ENCODE measurements at places on chromosomes 6 and 20. TPM values are rescaled to one million over a fixed set of nuclear protein-coding genes. Genes with fewer than 3 reads are reported as not detected.

PDYN gene
- polyA plus RNA-seq: not detected

SCUBE3 gene
- 8.4 TPM for polyA plus RNA-seq

DNA sequence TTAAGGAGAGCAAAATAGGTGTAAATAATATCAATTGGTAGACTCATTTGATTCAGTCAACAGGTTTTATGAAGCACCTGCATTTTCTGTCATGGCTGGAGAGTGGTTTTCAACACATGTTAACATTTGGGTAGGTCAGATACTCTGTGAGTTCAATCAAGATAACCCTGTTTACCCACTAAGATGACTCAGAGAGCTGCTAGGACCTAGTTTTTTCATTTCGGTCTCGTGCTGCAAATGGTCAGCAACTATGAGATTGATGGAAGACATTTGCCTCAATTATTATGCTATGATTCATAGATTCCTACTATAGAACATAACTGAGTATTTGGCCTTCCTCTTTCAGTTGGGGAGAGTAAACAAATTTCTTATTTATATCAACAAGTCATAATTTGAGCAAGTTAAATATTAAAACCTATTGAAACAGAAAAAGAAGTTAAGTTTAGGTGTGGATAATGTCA is 391.4 kb upstream of the CITED2 start:
- DNase-seq: no peak

DNA sequence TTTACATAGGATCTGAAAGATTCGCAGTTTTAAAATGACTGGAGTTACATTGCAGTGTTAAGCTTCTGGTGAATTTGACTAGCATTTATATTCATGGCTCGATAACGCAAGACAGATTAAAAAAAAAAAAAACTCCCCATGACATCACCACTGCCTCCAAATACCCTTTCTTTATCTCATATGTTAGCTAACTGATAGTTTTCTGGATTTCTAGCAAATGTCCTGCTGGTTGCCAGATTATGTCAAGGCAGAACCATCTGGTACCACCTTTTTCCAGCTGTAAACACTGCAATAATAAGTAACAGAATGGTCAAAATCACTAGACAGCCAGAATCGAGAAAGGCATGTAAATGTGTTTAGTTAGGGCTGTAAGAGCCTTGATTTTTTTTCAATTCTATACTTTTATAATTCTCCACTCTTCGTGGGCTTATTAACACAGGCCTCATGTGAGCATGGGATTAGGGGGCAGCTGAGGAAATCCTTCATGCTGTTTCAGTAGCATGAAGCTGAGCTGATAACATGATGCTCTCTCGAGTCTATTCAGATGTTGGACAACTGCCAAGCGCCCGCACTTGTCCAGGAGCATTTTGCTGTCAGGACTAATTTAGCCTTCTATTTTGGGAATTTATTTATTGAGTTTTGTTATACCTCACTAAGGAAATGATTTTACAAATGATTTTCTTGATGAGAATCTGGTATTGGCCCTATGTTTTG is 166.0 kb upstream of the SCGN start:
- peak; percentile 17 for DNase-seq

DNA sequence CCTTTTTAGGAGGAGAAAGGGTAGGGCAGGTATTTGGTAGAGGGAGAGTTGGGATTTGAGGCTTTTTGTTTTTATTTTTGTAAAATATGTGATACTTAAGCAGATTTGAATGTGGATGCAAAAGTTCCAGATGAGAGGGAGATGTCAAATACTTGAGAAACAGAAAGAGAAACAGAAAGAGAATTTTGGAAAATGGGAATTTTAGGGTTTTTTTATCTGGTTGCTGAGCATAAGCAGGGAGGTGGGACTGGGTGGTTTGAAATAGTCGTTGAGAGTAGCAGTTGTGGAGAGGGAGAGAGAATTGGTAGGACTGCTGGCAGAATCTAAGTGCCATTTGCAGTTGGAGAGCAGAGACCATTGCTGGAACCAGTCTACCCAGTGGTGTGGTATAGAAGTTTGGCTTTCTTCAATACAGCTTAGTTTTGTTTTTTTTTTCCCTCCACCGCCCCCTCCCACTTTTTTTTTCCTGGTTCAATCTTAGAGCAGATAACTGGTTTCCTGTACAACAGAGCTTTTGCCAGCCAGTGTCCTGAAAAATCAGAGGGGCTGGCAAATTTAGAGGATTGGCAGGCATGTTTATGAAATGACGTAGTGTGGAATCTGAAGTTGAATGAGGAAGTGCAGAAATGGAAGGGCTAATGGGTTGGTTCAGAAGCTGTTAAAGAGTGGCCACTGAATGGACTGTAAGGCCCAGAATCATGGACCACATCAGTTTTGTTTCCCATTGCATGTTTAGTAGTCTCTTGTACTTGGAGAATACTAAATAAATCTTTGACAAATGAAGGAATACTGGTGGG is 68.7 kb downstream of the ATRN start:
- DNase-seq: no peak

DEFB132 gene
- polyA plus RNA-seq: 0.04 TPM

DNA sequence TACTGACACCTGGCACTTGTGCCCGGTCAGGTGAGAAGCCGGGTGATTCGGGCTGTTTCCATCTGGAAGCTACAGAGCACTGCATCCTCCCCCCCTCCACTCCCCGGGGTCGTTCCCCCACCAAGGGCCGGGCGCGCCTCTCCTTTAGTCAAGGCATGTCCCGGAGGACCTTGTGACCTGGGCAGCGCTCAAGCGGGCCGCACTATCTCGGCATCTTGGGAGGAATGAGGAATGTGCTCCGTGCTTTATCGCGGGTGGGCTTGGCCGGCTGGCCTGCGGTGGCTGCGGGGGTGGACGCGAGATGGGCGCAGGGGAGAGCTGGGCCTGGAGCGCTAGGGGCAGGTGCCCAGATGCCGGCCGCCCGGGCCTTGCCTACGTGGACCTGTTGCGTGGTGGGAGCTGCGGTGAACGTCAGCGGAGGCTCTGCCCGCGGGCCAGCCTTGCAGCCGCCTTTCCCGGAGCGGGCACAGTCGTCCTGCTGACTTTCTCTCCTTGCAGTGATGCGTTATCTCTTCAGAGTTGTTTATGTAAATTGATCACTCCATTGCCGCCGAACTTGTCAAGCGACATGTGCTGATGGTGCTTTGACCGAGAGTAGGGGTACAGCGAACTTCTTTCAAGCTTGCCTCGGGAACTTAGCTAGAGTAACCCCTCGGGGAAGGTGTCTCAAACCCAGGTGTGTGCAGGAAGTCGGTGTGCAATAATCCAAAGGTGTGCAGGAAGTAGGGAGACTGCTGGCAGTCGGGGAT is 1.1 kb downstream of the LRRC1 start:
- no peak for DNase-seq

GRCh38 chr6:167760979-167761793 is 65.5 kb upstream of the AFDN start:
- no peak for DNase-seq

DNA sequence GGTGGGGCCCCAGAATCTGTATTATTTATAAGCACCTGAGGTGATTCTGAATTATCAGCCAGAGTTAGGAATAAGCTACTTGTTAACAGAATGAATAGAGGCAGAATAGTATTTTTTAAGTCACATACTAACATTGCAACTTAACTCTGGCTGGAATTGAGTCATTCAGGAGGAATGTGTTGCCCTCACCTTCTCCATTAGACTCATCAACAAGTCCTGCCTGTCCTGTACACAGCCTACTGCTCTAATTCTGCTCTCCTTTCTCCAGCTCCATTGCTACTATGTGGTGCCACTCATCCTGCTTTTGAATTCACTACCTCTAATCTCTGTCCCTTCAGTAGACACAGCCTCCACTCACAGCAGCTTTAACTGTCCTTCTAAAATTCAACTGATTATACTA is 669.4 kb downstream of the DHX35 start:
- DNase-seq: no peak

GRCh38 chr6:127518191-127518709 is 885 bp downstream of the MTCL3 start:
- DNase-seq: no peak

DNA sequence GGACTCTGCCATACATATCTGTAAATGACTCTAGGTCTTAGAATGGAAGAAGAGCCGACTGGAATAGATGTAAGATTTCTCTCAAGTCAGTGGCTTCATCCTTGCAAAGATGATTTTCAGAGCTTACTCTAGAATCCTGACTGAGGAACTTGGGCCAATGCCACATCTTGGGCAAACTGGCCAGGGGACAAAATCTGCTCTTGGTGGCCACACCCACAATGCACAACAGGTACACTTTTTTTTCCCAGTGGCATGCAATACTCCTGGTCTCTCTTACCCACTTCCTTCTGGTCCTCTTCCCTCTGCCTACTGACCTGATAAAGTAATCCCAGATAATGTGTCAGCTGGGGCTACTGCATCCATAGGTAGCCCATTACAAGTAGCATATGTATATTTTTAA is 13.4 kb downstream of the CLIC5 start:
- no peak for DNase-seq

- no peak for DNase-seq
Measured at GRCh38 chr6:11653028-11653583, 115.6 kb downstream of the TMEM170B start.

- no peak for DNase-seq
Measured at GRCh38 chr20:62982124-62983075, 24.4 kb downstream of the BHLHE23 start.

CCN5 gene
- 20.8 TPM for polyA plus RNA-seq

PDE7B gene
- 9.3 TPM for polyA plus RNA-seq

MSH5 gene
- polyA plus RNA-seq: 2.9 TPM

- no peak for DNase-seq
Measured at GRCh38 chr6:45215759-45216158, 112.4 kb upstream of the RUNX2 start.
